IMR-90 (cell line): ENCODE measurements at places on chromosomes 5 and 9.

- DNase-seq, result no peak
These were observed 12.6 kb downstream of the IRX2 start for GRCh38 chr5:2738700-2739359.

GRCh38 chr9:122939601-122940000 lies 1.2 kb upstream of the RABGAP1 start:
- DNase-seq, result no peak

DNA sequence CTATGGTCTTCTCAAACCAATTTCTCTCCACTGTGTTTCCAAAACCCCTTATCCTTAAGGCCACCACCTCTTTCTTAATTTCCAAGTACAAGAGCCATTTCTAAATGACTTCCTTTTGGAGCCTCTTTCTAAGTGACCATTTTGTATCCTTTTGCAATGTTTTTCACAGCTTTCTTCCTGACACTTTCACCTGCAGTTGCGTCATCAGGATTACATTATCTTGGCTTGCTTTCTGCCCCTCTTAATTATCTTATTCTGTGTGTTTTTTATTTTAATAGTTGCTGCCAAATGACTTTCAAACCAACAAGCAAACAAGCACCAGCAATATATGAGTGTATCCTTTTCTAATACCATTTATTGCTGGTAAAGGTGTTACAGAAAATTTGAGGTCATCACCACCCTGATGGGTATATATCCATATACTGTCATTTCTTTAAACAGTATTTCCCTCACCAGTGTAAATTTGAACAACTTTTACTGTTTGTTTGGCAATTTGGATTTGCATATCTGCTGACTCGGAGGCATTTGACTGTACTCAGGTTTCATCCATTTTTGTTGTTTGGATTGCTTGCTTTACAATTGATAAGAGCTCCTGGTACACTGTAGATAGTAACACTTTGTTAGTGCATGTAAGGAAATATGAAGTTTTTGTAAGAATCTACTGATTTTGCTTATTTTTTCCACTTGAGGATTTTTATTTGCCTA lies 5.4 kb upstream of the ANXA1 start:
- no peak for DNase-seq

GRCh38 chr5:165579911-165580310 lies 2074.5 kb downstream of the MAT2B start:
- peak; percentile 4 for DNase-seq

DNA sequence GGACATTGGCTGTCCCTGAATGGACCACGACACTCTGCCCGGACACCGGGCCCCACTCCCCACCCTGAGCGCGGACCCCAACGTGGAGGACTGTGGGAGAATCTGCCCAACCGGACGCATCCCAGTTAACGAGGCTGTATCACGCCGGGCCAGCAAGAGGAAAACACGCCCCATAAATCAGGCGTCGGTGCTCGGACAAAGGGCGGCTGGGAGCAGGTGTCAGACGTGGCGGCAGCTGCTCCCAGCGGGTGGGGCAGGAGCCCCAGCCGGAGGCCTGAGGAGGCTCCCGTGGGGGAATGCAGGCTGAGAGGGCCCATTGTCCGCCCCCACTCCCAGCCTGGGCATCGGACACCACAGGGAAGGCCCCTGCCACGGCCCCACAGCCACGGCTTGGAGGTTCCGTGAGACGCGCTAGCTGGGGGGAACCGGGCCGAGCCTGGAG lies 19.2 kb downstream of the NOTCH1 start:
- no peak for DNase-seq
